ENCODE measurements at places on chromosomes 4 and X.

DNA sequence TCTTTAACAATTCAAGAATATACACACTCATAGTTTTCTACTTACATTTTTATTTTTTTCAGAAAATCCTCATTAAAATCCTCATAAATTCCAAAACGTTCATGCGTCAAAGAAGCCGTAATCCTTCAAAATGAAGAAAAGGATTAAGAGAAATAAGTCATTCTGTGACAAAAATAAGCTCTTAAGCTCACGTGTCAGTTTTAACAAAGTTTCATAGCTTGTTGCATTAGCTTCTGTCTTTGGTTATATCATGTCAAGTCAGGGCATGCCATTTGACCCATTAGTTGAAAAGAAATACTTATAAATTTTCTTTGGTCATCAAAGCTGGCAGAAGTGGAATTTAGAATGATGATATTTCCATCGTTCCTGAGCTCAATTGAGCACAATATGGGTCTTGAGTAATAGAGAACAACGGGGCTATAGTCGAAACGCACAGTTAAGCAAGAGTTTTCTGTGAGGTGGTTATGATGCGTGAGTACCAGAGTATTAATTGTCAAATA, 185.2 kb upstream of the CTSO start:
- DNase-seq, result no peak

- DNase-seq, result peak; percentile 56
Measured at GRCh38 chr4:106329041-106329618, 12.8 kb downstream of the AIMP1 start.

GRCh38 chrX:5586726-5587125, 641.9 kb downstream of the NLGN4X start:
- no peak for DNase-seq

DNA sequence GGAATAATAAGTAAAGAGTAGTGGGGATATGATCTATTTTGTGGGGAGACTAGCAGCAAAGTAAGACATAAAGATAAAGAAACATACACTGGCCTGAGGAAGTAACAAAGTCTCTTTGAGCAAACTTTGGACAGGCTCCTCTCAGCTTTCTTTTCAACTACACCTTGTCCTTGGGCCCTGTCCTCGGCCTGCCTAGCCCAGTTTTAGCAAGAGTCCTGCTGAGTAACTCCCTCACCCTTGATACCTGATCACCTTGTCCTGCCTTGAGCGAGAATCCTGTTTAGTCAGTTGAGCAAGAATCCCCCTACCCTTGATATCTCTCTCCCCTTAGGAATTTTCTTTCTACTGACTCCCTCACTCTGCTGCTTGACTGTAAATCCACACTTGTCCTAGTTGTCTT, 11.5 kb downstream of the HNRNPH2 start:
- DNase-seq, result no peak

GRCh38 chr4:106096454-106096853, 201.2 kb downstream of the NPNT start:
- no peak for DNase-seq

DNA sequence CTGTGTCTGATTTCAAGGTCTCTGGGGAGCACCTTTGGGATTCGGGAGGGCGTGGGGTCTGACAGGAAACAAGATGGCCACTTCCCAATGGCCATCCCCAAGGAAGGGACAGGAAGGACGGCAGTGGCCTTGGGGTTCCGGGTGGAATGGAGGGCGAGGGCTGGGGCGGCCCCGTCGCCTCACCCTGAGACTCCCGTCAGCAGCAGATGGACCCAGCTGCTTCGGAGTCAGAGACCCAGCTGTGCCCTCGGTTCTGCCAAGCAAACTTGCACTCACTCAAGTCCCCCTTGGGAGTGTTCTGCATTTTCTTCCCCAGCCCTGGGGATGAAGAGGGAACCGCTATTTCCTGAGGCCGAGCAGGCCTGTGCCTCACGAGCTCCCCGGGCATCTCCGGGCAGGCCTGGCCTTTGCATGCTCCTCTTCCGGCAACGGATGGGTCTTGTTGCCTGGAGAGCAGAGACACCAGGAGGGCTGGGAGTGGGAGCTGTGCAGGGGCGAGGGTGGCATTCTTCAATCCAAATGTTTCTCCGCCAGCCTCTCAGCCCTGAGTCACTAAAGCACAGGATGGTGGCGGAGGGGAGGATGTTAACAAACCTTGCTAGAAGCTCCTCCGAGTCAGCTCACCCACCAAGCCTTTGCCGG, 6.8 kb upstream of the DUSP9 start:
- no peak for DNase-seq

DNA sequence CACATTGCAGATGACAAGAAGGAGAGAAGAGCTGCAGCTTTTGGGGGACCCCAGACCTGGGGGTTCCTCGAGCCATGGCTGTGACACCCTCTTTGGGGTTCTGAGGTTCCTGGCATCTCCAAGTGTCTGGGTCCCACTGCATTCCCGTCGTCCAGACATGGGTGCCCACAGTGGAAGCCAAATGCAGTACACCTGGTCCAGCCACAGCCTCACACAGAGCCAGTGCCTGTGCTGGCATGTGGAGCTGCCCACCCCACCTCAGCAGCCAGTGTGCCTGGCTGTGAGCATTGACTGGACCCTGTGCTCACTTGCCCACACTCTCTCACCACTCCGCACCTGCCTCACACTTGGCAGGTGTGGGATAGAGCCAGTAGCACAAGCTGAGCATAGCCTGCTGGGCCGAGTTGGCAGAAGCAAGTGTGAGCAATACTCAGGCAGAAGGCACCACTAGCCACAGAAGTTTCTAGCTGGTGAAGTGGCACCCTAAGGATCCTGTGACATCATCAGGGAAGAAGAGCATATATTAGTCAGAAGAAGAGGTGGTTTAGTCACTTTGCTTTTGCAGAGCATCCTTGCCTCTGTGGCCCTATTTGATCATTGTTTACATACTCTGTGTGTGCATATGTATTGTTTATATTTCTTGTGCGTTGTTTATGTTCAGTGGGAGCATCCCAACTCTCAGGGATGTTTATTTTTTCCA, 65.0 kb upstream of the MAGEB2 start:
- DNase-seq, result no peak

- no peak for DNase-seq
Measured at GRCh38 chr4:65559270-65559669, 111.0 kb downstream of the EPHA5 start.
